ENCODE measurements at places on chromosomes 12 and 14.

DNA sequence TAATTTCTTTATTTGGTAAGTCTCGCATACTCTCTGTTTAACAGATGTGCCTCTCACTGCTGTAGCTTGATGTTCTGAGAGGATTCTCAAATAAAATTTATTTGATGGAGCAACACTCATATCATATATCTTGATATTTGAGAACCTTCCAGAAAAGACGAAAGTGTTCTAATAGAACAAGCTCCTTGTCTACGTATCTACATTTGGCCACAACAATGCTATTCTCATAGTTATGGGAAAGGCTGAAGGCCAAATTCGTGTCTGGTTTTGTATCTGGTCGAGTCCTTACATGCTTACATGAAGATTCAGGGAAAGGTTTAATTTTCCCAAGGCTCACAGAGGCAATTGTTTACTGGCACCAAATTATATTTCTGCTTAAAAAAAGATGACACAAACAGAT is 186.7 kb upstream of the SLC38A2 start:
- no peak for DNase-seq

GRCh38 chr12:3313675-3314663 is 177.0 kb upstream of the PRMT8 start:
- peak; percentile 56 for DNase-seq

GRCh38 chr12:53575502-53576249 is 50.5 kb downstream of the ATF7 start:
- DNase-seq, result peak; percentile 64

- DNase-seq, result no peak
These were observed 217.8 kb upstream of the NPAS3 start for GRCh38 chr14:32720927-32721326.

- no peak for DNase-seq
These were observed 1703.1 kb upstream of the FLRT2 start for GRCh38 chr14:83826838-83827237.

- no peak for DNase-seq
These were observed 304.3 kb downstream of the DIO2 start for GRCh38 chr14:79906994-79907393.

- DNase-seq, result no peak
These were observed at the start of gene GLI1 for GRCh38 chr12:57459750-57460467. Gene GLI1 (plus strand): TSS chr12:57459785. CDS start chr12:57463692, 3,907 bp downstream.

GRCh38 chr14:88825503-88825902 is 1.1 kb downstream of the TTC8 start:
- no peak for DNase-seq

DNA sequence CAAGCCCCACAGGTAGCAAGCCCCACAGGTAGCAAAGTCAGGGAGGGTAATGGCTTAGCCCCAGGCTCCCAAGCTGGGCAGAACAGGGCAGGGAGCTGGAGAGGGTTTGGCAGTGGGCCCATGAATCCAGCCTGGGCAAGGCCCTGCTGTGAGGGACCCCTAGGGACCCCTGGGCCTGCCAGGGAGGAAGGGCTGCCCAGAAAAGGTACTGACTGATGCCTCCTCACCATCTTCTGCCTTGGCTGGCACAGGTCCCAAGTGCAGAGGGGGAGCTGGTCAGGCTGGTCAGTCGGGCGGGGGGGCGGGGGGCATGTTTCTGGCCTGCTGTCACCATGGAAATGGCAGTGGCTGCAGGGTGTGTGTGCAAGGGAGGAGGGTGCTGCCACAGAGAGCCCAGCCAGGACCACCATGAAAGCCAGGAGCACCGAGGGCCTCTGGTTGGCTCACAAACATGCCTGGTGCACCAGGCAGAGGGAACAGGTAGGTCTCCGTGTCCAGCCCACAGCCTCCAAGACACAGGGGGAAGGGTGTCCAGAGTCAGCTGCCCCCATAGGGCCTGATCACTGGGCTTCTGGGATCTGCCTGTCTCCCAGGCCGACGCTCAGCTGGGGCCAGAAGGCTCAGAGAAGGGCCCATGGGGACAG is 1.5 kb upstream of the CRIP2 start:
- no peak for DNase-seq

DNA sequence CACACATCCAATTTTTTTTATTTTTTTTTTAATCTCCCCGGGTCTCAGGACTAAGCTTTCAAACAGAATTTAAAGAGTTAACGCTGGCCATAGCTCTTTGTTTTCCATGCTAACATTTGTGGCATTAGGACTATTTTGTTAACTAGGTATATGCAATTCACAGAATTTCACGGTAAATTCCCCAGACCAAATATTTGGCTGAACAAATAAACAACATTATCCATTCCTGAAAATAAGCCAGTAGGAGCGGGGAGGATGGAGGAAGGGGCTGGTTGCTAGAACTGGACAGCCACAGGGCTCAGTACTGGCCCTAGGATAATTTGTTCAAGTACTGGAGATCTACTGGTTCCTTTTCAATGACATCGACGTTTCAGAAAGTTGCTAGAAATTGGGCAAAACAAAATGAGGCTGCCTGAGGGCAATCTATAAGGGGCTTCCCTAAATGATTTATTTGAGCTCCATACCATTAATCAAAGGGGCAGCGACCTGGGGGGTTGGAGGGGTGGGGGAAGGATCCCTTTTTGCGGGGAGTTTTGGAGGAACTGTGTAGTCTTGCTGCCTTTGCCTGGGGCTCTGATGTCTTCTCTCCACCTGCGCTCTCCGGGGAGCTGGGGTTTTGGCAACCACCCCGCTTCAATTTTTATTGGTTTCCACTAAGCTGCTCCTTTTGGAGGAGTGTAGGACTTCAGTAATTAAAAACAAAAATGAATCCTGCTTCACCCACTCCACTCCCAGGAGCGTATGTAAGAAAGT is 9.0 kb downstream of the BMP4 start:
- no peak for DNase-seq

DNA sequence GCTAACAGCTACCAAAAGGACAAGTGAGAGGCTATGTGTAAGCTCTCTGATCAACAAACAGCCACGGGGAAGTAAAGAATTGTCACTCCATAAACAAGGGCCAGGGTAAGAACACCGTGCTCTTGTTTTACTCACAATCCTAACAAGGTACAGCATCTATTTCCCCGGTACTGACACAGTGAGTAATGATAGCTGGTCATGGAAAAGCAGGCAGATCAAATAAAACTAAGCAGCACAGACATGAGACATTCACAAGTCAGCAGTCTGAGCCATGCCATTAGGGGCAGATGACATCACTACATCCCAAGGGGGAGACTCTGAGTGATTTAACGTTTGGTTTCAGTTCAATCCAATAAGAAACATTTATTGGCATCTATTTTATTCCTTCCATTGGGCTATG is 54.4 kb downstream of the ARL6IP4 start:
- DNase-seq, result no peak

DNA sequence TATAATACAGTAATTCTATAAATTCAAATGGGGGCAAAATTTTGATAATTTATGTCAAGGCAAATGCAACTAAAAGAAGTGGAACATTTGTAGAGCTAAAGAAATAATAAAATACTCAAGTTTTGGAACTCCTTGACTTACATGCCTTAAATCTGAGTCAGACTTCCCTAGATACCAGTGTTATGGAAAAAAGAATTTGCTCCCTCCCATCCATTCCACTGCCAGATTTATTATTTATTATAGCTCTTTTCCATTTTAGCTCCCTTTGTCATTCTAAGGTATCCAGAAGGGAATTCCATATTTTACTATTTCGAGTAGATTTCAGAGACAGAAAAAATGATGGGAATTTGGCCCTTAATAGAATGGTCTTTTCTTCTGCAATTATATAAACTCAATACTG is 44.0 kb downstream of the RHOJ start:
- no peak for DNase-seq

DNA sequence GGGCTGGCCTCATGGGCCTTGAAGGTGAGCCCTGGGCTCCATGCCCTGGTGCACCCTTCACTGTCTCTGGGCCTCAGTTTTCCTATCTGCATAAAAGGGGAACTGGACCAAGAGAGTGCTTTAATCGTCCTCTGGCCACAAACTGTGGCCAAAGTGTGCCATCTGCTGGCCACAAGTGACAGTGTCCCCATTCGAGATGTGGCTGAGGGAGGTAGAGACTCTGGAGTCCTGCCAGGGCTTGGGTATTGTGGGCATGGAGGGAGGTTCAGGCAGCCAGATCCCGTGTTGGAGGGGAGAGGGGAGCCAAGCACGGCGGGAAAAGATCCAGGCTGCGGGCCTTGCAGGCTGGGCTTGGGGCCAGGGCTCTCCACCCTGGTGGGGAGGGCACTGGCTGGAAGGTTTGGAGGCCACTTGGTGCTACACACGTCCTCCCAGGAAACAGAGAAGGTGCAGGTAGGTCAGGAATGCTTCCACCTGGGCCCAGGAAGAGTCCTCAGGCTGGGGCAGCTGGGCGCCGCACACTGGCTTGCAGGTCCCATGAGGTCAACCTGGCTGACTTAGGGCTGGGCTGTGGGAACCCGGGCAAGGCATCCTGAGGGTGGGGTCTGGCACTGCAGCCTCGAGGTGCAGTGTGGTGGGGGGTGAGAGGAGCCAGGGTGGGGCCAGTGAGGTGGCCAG is 7.3 kb upstream of the KIF26A start:
- DNase-seq, result peak; percentile 67

DNA sequence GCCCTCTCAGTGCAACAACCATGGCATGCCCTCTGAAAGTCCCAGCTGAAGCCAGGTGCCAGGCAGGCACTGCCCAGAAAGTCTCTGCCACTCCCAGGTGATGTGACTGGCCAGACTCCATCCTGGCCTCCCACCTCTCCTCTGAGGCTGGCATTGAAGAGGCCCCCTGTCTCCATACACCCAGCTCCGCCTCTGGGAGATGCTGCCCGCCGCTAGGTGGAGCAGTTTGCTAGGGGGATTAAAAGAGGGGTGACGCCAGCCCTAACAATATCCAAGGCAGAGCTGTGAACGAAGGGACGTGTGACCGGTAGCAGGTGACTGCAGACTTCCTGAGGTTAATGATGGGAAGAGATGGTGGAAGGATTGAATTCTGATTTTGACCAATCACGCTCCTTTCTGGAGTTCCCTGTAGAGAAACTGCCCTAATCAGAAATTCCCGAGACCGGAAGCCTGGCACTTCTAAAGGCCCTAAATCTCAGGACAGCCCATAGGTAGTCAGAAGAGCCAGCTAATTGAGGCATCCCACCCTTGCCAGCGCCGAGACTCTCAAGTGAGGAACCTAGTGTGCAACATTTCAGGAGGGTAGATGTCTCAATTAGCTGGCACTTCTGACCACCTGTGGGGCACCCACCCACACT is 8.3 kb upstream of the PLEK2 start:
- DNase-seq, result peak; percentile 68

DNA sequence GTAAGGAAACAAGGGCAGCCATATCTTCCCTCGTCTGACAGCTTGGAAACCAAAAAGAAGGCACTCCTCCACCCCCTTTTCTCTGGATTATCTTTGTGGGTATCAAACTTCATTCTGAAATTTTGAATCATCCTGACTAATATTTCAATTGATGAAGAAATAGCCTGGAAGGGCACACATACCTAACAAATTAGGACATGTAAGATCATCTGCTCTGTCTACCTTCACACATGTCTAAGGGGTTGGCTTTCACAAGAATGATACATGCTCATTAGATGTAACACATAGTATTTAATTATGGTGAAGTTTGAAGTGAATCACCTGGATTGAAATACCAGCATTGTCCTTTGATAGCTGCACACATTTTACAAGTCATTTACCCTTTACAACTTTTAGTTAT is 348.1 kb upstream of the RPL10L start:
- DNase-seq, result no peak

GRCh38 chr14:74242021-74242779 is 3.0 kb downstream of the VSX2 start:
- DNase-seq, result no peak

GRCh38 chr14:100648474-100649172 is 61.4 kb upstream of the BEGAIN start:
- DNase-seq, result no peak

DNA sequence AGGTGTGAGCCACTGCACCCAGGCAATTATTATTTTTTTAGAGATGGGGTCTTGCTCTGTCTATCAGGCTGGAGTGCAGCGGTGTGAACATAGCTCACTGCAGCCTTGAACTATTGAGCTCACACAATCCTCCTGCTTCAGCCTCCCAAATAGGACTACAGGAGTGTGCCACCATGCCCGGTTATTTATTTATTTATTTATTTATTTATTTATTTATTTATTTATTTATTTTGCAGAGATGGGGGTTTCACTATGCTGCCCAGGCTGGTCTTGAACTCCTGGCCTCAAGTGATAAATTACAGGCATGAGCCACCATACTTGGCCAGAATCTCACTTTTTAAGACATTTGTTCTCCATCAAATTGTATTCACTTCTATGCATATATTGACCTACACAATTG is 51.8 kb downstream of the SAV1 start:
- no peak for DNase-seq

DNA sequence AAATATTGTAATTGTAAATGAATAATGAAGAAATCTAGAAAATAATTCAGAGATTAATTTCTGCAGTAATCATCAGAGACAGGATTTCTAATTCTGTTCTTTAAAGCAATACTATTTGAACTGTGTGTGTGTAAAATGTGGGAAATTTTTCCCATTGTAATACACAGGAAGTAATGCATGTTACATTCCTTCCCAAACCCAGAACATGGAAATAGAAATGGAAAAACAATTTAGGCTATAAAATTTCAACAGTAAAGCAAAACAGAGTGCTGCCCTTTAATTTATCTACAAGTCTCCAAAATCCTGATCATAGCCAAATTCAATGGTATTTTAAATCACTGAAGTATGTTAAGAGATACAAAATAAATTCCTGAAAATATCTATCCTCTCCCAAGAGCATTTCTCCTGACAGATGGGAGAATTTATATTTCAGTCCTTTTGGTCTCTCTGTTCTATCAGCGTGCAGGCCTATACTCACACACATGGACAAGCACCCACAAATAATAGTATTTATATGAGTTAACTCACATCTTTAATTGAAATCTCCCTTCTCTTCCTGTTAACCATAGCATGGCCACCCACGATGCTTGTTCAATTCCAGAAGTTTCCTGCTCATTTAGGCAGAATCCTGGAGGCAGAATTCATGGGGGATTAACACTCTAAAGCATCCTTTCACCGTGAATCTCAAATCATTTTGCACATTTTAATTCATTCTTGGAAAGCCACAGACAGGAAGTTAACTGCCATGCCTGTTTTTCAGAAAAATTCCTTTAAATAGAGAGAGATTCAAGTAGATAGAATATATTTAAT is 1465.4 kb upstream of the FLRT2 start:
- DNase-seq, result no peak

GRCh38 chr12:100574187-100575074 is 947 bp downstream of the GAS2L3 start:
- DNase-seq, result peak; percentile 75

GRCh38 chr14:65153101-65153500 is 50.8 kb upstream of the MAX start:
- DNase-seq, result no peak

DNA sequence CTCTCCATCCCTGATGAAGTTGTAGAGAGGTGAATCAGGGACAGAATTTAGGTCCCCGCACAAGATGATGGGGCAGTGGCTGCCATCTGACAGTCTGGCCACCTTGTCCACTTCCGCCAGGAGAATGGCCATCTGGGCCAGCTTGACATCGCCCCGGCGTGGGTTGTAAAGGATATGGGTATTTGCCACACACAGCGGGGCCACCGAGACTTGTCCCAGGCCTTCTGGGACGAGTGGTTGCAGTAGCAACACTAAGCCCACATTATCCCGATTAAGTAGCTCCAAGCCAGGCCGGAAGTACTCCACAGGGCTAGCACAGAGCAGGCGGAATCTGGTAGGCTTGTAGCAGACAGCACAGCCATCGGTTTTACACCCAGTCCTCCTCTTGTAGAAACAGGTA is 6.2 kb downstream of the ANGEL1 start:
- no peak for DNase-seq
